ENCODE measurements at places on chromosomes 4 and X.

- DNase-seq = no peak
Measured at GRCh38 chr4:165540206-165540830, 161.5 kb downstream of the CPE start.

DNA sequence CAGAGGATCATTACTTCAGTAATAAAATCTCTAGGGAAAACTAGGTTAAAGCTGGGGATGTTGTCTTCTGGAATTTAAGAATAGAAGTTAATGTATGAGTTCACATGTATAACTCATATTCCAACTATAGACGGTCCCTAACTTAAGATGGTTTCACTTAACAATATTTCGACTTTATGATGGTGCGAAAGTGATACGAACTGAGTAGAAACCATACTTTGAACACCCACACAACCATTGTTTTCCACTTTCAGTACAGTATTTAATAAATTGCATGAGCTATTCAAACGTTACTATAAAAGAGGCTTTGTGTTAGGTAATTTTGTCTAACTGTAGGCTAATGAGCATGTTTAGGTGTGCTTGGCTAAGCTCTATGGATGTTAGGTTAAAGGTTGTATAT lies 38.7 kb downstream of the CCSER1 start:
- DNase-seq = no peak

GRCh38 chr4:86185659-86186058 lies 174.2 kb downstream of the MAPK10 start:
- DNase-seq = no peak

GRCh38 chr4:3422241-3422801 lies 19.4 kb upstream of the HGFAC start:
- DNase-seq = no peak

DNA sequence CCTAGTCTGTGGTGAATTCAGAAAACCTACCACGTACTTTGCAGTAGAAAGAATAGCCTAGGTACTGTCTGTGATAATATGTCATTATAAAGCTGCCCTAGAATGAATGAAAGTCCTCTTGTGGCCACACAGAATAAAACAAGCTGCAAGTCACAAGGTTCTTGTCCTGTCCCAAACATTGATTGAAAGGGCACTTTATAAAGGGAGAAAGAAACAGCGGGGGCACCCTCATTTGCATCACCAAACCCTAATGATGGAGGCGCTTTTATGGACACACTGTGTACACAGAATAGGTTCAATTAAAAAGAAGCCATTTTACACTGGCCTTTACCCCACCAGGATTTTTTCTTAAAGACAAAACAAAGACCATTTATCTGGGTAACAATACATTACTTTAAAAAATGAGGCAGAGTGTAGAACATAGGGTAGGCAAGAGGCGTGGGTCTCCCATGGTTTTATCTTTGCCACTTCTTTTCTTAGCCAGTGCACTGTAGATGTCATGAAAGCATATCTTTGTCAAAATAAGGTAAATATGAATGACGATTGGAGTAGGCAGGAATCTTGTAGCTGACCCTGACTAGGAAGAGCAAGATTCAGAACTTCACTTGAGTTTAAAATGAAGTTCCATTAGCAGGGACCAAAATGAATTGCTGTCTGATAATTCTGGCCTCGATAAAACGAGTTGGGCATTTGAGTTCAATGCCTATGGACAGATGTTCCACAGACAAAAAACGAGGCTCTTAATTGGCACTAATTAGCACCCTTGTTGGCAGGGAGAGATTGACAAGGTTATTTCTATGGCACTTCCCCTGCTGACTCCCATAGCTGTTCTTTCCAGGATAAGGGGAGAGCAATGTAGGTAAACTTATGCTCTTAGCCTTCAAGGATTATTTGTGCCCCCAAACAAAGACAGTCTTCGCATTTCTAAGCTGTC lies 365.1 kb downstream of the AFF2 start:
- no peak for DNase-seq

GRCh38 chr4:70705183-70706043 lies 16.4 kb upstream of the RUFY3 start:
- DNase-seq = peak; percentile 85

Data from RKO (cell line).